ENCODE measurements at places on chromosomes 11 and 22.
A peak's percentile ranks its signal among the peaks of the same experiment; 100 is the strongest.

GRCh38 chr11:62665599-62666258, 617 bp downstream of the CSKMT start:
- peak; percentile 71 for DNase-seq

GRCh38 chr11:83723999-83724398, 437.8 kb upstream of the CCDC90B start:
- peak; percentile 33 for DNase-seq

- DNase-seq, result no peak
Observed at GRCh38 chr11:131311776-131312514, 58.5 kb upstream of the NTM start.

DNA sequence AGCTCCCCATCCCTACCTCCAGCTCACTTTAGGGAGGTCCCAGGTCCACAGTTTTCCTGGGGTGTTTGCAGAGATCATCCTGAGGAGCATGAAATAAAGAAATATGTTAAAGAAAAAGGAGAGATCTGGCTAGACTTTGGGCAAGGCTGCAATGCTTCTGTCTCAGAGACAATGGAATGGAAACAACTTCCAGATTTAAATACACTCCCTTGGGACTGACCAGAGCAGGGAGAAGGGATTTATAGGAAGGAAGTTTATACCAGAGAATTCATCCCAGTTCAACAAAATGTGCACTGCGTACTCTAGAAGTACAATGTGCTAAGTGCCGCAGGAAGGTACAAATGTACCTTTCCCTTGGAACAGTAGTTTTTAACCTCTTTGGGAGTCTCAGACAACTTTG, 40.4 kb downstream of the ETS1 start:
- no peak for DNase-seq

DNA sequence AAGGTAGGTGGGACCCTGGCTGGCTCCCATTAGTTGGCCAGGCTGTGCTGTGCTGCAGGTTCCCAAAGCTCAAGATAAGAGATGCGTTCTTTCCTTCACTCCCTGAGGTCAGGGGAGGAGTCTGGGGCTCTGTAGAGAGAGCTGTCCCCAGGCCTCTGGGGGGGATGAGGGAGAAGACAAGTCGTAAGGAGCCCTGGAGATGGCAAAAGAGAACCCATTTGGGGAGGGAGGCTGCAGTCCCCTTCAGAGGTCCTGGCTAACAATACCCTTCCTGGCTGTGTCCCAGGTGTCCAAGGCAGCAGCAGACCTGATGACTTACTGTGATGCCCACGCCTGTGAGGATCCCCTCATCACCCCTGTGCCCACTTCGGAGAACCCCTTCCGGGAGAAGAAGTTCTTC, 916 bp downstream of the GNG3 start:
- DNase-seq, result peak; percentile 13

GRCh38 chr11:45178890-45179671, 32.6 kb downstream of the PRDM11 start:
- DNase-seq, result no peak

DNA sequence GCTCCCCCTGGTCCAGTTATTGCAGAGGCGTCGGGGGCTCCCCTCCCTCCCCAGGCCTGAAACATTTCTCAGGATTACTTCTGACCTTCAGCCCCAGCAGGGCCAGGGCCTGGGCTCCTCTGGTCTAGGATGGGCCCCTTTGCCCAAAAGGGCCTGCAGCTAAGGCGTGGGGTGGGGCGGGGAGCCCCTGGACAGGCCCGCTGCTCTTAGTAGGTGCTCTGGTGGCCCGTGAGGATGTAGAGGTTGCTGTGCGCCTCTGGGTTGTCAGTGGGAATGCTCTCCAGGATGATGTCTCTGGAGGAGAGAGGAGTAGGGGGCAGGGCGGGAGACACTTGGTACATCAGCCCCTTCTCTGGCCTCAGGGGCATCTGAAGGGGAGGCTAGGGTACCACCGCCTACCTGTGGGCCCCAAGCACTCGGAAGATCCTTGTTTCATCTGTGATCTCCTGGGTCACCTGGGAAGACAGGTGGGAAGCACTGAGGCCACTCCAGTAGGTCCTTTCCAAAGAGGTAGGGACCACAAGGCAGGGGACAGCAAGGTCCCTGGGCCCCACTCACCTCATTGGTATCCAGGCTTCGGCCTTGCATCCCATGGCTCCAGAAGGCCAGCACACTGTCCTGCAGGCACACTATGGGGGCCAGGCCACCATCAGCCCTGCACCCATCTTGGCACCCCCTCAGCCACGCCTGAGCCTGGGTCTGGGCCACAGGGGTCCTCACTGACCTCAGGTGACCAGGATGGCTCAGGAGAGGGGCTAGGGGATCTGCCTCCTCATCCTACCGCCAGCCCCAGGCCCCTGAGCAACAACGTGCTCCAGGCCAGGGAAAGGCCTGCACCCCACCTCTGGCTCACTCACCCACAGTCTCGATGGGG, 11.2 kb upstream of the SF1 start:
- DNase-seq, result no peak

DNA sequence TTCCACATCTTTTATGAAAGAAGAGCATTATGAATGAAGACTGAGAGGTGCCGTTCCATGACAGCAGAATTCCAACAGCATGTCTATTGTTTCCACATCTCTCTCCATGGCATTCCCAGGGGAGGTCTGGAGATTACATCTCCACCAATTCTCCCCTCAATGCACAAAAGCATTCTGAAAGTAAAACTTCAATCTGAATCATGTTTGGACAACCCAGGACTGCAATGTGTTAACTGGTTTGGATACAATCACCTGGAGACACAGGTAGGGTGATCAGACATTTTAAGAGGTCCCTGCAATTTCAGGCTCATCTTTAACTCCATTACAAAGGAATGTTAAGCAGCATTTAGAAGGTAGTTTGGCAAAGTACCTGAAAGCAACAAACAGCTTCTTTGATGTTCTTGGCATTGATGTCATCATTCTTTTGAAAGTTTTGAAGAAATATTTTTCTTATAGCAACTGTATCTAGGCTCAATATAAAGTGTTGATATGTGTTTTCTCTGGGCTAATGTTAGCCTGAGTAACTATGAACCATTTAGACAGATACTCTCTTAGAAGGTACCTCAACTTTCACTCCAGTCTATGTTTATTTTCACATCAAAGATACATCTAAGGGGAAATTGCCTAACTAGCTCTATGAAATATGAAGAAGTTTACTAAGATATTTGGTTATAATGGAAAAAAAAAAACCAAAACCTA, 181.4 kb upstream of the MTMR2 start:
- no peak for DNase-seq

- DNase-seq, result no peak
Observed at GRCh38 chr11:66115638-66116301, 45.7 kb downstream of the PACS1 start.

GRCh38 chr22:28907311-28908008, 24.1 kb downstream of the ZNRF3 start:
- DNase-seq, result peak; percentile 87

DNA sequence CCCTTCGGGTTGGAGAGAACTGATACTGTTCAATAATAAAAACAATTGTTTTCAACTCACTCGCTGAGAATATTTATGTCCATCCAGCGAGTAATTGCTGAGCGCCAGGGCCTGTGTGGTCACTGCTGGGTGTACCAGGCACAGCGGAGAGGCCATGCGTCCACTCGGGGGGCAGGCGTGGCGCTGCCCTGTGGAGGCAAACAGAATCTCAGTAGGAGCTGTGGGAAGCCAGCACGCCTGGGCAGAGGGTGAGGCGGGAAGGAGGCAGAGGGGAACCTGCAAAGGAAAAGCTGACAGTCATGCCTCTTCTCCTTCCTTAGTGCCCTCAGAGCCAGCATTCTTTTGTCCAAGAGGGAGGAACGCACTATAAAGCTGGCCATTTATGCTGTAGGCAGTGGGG, 11.4 kb downstream of the GLB1L3 start:
- DNase-seq, result no peak

- no peak for DNase-seq
Observed at GRCh38 chr11:7643314-7643713, 30.0 kb downstream of the CYB5R2 start.

DNA sequence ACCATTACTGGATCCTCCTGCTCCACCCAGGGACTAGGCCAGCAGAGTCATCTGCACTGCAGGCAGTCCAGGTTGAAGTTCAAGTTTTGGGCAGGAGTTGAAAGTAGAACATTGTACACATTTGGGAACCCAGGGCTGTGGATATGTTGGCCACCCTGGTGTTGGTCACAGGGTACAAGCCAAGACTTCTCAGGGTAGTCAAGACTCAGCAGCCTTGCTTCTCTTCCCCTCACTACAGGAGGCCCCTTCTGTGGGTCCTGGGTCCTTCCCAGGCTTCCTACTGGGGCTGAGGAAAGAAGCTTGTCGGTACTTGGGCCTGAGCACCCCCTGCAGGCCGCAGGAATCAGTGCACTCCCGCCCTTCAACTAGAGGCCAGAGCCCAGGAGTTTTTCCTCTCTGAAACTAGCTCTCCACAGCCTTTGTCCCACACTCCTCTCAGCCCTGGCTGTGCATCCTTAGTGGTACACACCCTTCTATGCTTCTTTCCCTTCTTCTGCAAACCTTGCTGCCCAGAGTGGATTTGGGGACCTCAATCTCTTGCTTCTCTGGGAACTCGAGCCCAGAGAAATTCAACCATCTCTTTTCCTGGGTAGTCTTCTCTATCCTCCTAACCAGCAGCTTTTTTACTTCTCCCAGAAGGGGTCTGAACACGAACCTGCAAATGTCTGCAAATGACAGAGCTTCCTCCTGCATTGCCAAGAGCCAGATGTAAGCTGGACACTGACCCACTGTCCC, 2.6 kb upstream of the HPX start:
- DNase-seq, result peak; percentile 74

GRCh38 chr11:121611242-121611641, 158.5 kb upstream of the SORL1-AS1 start:
- no peak for DNase-seq

GRCh38 chr11:34653031-34653430, 32.1 kb downstream of the EHF start:
- no peak for DNase-seq

- DNase-seq, result no peak
Observed at GRCh38 chr11:23041001-23041503, 180.8 kb upstream of the CCDC179 start.

GRCh38 chr11:45890886-45891550, 5.6 kb downstream of the MAPK8IP1 start:
- no peak for DNase-seq
